ENCODE measurements at places on chromosomes 5 and 9. TPM values are rescaled to one million over a fixed set of nuclear protein-coding genes. Genes with fewer than 3 reads are reported as not detected.

GRCh38 chr9:119391878-119392277 lies 22.6 kb upstream of the BRINP1 start:
- DNase-seq: no peak

The PRELID2 gene
- 19.1 TPM for total RNA-seq

DNA sequence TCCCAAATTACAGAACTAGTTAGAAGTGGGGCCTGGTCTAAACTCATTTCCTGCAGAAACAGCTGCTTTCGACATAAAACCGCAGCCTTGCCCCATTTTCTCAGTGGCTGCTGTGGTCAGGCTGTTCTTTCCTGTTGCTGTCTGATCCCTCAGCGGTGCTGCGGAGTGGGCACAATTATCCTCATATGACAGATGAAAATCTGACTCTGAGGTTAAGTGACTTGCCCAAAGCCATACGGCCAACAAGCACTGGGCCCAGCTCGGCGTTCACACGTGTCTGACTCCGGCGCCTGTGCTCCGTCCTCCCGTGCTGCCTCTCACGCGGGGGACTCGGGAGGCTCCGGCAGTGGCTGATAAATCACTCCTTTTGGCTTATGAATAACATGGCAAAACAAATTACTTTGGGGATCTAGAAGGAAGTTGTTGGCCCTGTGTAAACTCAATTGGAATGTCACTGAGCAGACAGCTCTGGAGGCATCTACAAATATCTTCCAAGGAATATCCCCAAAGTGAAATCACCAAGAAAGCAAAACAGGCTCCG lies 142.6 kb upstream of the LMX1B start:
- DNase-seq: no peak

GRCh38 chr5:112885001-112885400 lies 23.9 kb downstream of the SRP19 start:
- no peak for DNase-seq

- DNase-seq: no peak
These were observed 57.9 kb downstream of the C5orf15 start for GRCh38 chr5:133910571-133910970.

- DNase-seq: no peak
These were observed 8.8 kb upstream of the RICTOR start for GRCh38 chr5:39082995-39083394.

- peak; percentile 80 for DNase-seq
These were observed 49.0 kb upstream of the DPYSL3 start for GRCh38 chr5:147558826-147559225.

DNA sequence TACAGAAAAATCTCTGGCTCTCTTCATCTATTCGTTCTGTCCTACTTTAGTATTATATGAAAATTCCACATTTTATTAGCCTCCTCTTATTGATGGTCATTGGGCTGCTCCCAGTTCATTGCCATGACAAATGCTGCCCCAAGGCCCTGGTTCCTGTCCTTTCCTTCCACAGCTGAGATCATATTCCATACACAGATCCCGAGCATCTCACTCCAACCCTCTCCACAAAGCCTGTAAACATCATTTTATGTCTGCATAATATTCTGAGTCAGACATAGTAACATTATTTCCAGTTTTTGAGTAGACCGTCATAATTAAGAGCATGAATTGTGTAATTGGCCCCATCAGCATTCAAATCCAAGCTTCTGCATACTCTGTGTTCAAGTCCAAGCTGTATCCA lies 86.3 kb downstream of the MVB12B start:
- no peak for DNase-seq

DNA sequence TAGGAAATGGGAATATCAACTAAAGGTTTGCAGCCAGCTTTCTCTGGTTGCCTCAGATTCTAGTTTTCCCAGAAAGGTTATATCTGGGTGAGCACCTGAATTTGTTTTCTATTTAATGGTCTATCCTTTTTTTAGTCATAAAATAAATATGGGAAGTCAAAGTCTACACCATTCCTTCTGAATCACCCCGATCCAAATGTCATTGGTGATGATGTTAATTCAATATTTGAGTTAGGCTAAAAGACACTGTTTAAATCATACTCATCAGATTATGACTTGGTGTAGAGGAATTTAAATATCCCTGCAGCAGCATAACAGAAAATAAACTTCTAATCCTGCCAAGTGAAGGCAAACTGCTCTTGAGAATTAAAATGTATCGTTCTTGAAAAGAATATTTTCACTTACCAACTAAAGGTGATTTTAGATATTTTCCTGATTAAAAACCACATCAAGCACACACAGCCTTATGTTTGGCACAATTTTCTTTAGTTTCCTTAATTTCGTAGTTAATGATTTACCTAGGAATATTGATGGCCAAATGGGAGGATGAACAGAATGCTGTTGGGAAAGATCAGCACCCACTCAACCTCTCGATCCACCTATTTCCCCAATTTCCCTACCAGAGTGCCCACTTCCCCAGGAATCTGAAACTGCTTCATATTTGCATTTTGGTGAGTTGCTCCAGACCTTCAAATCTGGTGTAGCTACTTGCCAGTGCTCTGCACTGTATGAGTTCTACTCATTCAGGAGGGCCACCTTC lies 103.1 kb upstream of the TSLP start:
- no peak for DNase-seq

The CARTPT gene
- not detected for total RNA-seq

The BTNL8 gene
- not detected for total RNA-seq

The IFNK gene
- total RNA-seq: not detected

The GARIN3 gene
- not detected for total RNA-seq

DNA sequence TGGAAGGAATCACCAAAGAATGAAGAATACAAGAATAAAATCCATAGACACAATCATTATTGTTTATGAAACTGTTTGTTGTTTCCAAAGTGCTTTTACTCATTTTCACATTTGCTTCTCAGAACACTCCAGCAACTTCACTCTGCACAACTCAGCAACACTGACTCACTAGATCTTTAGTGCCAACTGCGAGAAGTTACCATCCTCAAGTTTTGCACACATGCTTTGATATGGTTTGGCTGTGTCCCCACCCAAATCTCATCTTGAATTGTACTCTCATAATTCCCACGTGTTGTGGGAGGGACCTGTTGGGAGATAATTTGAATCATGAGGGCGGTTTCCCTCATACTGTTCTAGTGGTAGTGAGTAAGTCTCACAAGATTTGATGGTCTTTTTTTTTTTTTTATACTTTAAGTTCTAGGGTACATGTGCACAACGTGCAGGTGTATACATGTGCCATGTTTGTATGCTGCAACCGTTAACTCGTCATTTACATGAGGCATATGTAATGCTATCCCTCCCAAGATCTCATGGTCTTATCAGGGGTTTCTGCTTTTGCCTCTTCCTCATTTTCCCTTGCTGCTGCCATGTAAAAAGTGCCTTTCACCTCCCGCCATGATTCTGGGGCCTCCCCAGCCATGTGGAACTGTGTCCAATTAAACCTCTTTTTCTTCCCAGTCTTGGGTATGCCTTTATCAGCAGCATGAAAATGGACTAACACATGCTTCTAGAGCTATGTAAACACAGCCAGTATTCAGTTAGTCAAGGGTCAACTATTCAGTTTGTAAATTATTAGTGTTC lies 36.9 kb downstream of the CLINT1 start:
- no peak for DNase-seq

The C8G gene
- 0.53 TPM for total RNA-seq

The ERGIC1 gene
- total RNA-seq: 98.4 TPM

The SVEP1 gene
- total RNA-seq: not detected

DNA sequence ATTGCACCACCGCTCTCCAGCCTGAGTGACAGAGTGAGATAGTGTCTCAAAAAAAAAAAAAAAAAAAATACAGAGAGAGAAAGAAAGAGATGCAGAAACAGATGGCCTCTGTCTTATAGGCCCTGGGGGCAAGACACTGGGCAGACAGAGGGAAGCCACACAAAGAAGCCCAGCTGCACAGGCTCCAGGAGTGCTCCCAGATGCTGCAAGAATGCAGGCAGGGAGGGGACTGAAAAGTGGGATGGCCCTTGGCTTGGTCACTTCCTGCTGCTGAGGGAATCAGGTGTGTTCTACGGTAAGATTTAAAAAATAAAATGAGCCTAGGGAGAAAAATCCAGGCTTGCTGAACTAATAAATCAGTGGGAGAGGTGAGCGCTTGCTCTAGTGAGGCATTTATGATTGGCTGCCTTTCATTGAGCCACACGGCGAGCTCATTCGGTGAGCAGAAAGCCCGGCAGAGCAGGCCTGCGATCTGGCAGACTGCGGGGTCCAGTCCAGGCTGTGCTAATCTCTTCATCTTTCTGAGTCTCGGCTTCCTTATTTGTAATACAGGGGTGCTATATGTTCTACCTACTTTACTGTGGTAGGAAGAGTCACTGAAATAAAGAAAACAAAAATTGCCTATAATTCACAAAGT lies 80.6 kb downstream of the RAD23B start:
- DNase-seq: peak; percentile 95

GRCh38 chr5:142378737-142379634 lies 54.2 kb upstream of the SPRY4 start:
- no peak for DNase-seq

DNA sequence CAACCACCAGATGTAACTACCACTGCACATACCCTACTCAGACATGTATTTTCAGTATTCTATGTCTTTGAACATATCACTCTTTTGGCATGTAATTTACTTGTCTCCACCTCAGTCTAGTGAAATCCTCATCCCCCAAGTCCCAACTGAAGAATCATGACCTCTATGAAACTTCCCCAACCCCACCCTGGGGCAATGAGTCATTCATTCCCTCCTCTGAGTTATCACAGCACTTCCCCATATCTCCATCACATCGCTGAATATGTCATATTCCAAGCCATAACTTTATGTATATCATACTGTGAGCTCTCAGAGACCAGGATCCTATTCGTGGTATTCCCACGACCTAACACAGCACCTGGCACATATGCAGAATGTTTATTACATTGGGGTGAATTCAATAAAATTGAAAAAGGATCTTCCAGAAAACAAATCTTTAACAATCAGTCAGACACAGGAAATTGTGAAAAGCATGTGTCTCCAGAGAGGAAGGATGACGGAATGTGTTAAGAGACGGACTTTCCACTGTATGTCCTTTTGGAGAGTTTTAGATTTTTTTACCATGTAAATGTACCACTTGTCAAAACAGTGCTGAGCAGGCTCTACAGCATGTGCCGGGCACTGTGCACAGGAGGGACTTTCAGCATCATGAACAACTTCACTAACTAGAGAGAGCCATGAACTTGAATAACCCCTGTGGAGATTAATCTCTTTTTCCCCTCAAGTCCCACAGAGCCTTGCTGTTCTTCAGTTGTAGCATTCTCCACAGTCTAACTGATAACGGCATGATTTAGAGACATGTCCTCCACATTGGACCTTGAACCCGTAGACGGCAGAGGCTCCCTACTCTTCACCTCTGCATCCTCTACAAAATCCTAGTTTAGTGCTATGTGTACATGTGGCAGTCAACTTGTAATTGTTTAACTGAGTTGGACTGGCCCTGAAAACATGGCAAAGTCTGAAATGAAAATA lies 213.5 kb downstream of the GLIS3 start:
- no peak for DNase-seq

GRCh38 chr5:139731281-139731680 lies 64.3 kb upstream of the PSD2 start:
- DNase-seq: no peak

DNA sequence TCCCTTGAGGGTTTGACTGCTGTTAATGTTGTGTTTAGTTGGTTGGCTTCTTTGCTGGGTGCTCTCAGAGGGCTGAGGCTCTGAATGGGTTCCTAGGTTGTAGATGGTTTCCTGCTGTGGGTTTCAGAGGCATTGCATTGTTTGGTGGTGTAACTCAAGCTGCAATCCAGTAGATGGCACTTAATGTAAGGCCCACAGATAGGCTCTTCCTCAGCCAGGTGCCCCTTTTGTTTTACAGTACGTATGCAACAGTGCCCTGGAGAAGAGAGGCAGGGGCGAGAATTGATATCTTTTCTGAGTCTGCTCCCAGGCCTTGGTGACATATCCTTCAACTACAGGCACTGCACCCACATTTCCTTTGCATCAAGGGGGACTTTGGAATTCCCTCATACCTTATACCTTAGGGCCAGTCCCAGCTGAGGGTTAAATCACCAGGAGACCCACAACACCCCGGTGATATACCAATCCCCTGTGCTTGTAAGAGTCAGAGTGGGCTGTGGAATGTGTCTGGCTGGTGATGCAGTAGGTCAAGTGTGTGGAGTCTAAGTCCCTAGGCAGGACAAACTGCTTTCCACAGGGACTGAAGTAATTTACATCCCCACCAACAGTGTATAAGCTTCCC lies 7.0 kb upstream of the UGT3A2 start:
- peak; percentile 58 for DNase-seq

DNA sequence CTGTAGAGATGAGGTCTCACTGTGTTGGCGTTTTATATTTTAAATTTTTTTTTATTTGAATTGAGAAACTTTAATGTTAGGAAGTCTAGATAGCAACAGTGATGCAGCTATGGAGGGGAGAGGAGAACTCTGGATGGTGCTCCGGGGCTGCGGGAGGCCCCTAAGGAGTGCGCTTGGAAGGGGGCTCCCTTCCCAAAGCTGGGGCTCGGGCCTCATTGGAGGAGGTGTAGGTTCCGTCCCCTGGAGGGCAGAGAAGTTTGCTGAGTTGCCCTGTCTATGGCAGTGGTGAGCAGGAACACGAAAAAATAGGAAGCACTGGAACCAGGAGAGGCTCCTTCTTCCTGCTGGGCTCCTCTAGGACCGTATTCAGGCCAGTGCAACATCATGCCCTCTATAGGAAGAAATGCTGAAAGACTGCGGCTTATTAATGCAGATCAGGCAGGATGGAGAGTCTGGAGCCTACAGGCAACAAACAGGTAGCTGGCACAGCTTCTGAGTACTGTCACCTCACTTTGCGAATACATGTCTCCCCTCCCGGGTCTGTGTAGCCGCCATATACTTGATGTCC lies 16.1 kb downstream of the AHRR start:
- DNase-seq: peak; percentile 87

The TAS2R1 gene
- not detected for total RNA-seq

DNA sequence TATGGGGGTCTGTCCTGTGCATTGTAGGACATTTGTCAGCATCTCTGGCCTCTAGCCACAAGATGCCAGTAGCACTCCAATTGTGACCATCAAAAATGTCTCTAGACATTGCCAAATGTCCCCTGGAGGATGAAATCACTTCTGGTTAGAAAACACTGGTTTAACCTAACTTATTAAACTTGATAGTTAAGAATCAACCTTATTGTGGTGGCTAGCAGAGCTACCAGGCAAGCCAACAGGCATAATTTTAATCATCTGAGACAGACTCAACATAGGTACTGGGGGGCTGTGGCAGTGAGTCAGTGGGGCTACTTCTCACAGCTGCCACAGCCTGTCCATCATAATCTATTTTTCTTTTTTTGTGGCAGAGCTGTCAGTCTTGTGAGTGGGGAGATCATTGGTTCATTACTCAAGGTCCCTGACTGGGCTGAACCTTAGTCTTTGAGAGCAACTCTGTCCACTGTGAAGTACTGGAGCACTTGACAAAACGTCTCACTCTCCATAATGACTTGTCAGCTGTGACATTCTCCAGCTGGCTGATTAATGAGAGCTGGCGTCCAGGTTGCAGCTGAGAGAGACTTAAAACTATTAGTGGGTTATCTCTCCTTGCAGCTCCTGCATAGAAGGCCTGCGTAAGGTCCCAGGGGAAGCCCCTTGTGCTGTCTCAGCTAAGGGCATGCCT lies 107.9 kb downstream of the DCP2 start:
- no peak for DNase-seq
